ENCODE measurements at places on chromosomes 13 and 19.

DNA sequence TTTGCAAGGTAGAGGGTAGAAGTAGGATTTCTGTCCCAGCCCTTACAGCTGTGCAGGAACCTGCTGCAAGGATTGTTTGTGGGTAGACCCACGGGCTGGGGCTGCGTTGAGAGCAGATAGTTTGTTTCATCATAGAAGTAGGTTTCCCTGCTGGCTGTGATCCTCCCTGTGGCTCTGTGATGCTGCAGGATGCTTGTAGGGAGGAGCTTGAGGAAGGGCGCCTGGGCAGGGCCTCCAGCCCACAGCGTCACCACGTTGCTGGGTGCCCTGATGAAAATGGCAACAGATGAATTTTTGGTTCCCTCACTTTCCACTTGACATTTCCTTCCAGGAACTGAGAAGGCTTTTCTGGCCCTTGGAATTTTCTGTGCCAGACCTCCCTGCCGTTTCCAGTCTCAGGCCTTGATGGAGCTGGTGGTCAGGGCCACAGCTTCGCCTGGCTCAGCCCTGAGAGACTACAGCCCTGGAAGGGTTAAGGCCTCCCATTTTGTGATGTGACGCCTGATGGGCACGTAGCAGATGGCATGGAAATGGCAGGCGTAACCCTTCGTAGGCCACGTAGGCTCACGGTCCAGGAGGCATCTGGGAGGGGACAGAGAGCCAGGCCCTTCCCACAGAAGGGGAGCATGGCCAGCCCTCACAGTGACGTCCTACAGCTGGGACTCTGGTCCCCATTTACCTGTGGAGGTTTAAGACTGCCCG, 42.2 kb downstream of the GATAD2A start:
- no peak for DNase-seq

- DNase-seq = no peak
Measured at GRCh38 chr19:16915135-16915534, 26.3 kb downstream of the F2RL3 start.

DNA sequence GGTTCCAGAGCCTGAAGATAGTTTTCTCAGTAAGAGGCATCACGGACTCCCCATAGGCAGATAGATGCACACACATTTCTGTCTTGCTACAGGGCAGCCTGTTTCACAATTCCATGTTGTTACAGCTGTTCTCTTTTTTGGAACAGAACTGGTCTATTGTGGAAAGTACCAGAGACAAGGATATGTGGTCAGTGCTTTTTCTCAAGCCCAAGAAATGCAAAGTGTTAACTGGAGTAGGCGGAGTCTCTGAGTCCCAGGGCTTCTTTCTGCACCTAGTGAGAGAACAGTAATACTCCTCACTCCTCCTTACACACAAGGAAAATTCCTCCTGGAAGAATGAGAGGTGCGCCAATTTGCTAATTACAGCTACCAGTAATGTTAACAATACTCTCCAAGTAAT, 141.6 kb upstream of the ARGLU1 start:
- no peak for DNase-seq

DNA sequence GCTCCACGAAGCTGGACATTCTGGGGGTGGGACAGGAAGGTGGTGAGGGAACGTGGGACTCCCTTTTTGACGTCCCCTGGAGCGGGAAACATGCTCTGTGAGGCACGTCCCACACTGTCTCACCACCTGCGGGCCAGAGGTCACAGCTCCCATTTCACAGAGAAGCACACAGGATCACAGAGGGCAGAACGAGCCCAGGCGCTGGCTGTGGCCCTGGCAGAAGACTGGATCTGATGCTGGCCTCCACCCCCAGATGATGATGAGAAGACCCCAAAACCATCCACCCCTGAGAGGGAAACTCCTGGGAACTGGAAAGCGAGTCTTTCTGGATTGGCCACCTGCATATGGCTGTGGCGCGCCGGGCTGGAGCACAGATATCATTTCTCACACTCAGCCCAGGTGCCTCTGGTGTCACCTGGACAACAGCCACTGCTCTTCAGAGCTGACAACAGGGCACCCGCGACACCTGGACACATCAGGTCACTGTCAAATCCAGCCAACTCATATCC, 216.2 kb downstream of the TUBA3C start:
- no peak for DNase-seq

- DNase-seq = no peak
Measured at GRCh38 chr13:100394005-100394695, 194.4 kb downstream of the GGACT start.

Measured in HEK293T (cell line).